GM04504 (cell line): ENCODE measurements at places on chromosomes 2 and 18.

GRCh38 chr2:23639406-23639982 lies 254.5 kb downstream of the KLHL29 start:
- no peak for DNase-seq

DNA sequence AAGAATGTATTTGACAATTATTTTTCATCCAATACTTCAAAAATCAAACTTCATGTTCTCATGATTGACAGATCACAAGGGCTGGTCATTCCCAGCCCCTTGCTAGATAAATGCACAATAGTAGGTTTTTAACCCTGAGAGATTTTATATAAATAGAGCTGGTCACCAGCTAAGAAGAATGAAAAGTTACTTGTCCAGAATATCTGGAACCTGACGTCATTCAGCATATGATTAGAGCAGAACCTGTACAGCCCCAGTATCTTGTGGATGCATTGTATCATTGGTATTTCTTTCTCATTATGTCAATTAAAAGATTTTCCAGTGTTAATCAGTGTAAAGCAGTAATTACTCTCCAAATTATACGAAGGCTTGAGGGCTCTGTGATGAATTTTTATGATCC lies 202.8 kb upstream of the RND3 start:
- no peak for DNase-seq

DNA sequence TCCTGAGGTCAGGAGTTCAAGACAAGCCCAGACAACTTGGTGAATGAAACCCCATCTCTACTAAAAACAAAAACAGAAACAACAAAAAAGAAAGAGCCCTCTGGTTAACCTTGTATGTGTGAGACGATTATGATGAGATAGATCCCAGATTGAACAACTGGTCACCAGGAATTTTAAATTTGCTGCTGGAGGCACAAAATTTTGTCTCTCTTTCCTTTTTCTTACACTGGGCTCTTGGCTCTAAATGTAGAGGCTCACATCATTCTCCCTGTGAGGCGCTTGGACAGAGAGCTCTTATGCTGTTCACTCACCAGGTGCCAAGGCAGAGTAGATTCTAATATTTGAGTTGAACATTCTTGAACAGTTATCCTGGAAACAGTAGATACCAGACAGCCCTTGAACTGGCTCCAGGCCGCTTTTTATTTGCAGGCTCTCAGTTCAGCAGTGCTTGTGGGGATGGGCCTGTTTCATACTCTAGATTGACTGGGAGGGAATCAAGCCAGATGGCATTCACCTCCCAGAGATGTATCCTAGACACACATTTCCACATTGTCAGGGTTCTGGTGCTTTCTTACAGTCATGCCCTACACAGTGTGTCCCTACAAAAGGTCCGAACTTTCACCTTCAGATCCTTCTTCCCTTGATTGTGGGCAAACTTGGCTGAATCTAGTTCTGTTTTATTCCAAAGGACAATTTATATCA lies 1159.6 kb downstream of the RPIA start:
- DNase-seq = no peak

GRCh38 chr2:191066197-191066918 lies 52.4 kb upstream of the STAT1 start:
- DNase-seq = no peak

GRCh38 chr2:197306024-197306695 lies 4.4 kb downstream of the ANKRD44 start:
- no peak for DNase-seq

- DNase-seq = no peak
These were observed 1.3 kb downstream of the VWA3B start for GRCh38 chr2:98088261-98088660.

GRCh38 chr2:890791-891190 lies 59.9 kb upstream of the SNTG2 start:
- DNase-seq = peak; percentile 5

- no peak for DNase-seq
These were observed 858 bp downstream of the POLR1B start for GRCh38 chr2:112542984-112543661.

DNA sequence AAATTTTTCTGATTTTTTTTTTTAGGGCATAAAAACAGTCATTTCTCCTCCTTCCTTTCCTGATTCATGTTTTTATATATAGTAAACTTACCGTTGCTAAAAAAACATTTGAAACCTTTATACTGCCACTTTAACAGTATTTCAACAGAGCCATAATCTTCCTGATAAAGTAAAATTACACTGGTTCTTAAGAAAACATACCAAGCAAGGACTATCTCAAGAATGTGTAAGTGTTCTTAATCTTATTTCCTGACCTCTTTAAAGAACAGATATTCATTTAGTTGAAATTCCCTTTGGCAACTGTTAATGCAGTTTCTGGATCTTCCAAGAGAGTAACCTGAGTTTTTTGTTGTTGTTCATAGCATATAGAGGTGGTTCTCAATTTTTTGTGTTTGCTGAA lies 26.6 kb upstream of the COLEC12 start:
- DNase-seq = no peak

- DNase-seq = peak; percentile 35
These were observed 1.3 kb downstream of the AMMECR1L start for GRCh38 chr2:127884436-127884835.

DNA sequence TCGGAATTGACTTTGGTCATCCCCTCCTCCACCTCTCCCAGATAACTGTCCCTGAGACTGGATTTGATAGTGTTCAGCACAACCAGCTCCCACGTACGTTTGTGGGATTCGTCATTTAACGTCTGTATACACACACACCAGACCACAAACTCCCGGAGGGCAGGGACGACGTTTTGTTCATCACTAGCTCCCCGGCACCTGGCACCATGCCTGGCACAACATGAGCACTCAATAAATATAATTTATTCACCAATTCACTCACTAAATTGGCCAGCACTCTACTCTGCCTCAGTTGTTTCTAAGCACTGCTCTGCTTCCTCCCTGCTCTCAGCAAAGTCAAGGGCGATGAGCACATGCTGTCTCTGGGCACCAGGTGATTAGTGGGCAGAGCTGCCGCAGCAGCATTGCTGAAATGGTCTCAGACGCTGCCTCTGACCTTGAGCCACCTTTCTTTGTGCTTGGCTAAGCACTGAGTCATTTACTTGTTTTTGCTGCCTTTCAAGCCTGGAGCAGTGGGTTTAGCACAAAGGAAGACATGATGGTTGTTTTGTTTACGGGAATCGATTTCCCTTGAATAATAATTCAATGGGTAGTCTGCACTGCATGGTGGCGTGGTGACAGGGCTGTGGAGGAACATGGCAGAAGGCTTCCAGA lies 19.3 kb upstream of the LOXHD1 start:
- no peak for DNase-seq

GRCh38 chr18:6885006-6885481 lies 155.5 kb downstream of the ARHGAP28 start:
- no peak for DNase-seq

DNA sequence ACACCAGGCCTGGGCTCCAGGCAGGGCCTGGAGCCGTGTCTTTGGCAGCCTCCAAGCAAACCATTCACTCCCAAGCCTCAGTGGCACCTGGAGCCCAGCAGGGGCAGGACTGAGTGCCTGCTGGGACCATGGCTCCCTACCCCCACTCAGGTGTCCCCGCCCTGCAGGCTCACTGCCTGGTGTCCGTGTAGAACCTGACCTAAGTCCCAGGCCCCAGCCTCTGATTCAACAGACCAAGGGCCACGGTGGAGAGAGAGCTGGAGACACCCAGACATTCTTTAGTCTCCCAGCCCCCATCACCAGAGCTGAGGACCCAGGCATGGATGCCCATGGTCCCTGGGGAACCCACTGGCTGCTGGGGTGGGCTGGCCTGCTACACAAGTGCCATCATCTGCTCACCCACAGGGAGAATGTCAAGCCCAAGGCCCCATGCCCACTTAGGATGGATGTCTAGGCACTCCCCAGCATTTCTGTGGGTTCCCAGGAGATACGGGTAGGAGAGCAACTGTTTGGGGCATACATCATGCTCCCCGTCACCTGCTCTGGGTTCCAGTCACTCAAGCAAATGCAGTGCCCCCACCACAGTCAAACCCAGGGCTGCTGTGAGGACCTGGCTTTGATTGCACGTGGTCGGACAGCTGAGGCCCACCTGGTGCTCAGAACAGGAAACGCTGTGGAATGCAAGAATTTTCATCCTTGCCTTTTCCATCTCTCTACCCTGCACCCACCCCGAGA lies 42.9 kb upstream of the ATG16L1 start:
- no peak for DNase-seq

DNA sequence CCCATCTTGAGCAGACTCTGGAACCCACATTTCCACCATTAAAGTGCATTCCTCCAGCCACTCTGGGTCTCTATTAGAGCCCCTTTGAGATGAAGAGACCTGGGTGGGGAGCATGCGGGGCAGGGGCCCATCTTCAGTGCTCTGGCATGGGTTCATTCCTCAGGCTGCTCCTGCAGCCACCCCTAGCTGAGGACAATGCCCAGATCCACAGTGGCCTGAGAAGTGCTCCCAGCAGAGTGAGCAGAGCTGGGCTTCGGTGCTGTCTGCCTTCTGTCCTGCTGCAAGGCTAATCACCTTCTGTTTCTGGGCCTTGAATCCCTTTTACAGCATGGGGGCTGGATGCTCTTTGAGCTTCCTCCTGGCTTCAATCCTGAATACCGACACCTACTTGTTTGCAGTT lies 169.8 kb downstream of the TRIM43 start:
- DNase-seq = no peak

DNA sequence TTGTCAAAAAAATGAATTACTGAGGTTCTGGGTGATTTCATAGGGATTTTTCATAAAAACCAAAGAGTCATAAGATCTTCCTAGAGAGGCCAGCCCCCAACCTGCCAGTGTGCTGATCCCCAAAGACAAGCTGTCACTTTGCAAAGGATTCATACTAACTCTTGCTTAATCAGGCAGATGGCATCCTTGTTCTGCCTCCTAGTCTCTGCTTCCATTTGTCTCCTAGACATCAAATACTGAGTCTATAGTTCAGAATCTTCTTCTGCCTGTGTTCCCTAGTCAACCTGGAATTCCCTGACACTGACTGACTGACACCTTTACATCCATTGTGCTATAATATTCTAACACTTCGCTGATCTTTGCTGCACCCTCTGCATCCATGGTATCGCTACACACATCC lies 84.9 kb downstream of the SLC8A1 start:
- no peak for DNase-seq

- no peak for DNase-seq
These were observed 98.3 kb upstream of the UGP2 start for GRCh38 chr2:63743170-63743981.

GRCh38 chr2:129301431-129301913 lies 678.0 kb upstream of the RAB6C start:
- DNase-seq = no peak

DNA sequence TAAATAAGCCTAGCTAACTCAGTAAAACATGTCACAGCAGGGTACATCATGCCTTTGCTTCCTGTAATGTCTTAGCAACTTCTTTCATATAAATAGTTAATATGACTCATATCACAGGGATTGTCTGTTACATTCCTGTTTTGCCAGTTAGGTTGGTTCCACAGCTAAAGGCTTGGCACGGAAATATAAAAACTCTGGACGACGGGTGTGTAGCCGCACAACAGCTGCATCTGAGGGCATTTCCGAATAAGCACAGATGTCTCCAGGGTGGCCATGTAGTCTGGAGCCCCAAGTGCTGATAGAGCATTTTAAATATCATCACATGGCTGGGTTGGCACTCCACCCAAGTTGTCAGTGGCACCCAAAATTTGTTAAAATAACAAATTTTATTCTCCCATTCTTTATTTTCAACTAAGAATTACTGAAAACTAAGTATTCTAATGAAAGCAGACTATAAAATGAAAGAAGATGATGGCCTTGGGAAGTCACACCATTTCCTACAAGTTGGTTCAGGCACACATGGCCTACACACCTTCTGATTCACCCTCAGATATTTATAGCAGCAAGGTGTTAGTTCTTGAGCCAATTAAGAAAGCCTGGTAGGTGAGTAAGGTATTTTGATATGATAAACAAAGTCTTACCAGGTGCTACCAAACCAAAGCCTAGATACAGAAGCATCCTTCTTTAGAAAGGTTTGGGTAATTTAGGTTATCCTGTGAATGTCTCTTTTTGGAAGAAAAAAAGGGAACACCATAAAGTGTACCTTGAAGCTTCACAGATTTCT lies 61.8 kb upstream of the STK17B start:
- DNase-seq = no peak

DNA sequence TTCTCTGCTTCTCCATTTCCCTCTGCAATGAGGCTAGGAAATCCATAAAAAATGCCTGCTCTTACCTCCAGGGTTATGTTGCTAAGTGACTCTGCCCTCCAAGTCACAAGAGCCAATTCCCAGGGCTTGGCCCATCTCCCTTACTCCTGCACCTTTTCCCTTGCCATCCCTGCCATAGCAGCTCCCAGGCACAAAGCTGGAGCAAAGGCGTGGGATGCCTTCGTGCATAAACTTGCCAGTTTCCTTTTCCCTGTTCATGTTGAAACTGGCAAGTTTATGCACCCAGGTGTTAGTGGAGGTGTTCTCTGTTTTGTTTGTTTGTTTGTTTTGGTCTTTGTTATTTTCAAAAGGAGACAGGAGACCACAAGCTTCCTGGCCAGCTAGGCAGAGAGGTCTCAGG lies 195.1 kb downstream of the ACKR3 start:
- DNase-seq = no peak

DNA sequence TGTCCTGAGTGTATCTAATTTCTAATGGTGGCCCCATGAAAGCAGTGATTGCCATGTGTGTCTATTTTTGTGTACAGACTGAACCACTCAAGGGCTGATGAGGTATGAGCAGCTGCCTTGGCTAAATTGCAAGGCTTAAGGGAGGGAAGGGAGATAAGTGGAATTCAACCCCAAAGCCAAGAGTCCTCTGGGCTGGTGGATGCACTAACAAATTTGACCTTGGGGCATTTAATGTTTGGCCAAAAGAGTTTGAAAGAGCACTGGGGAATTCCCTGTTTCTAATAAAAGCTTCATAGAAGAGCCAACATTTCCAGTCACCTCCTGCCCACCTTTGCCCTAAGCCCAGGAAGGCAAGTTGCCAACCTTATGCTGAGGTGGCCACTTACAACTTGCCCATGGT lies 172.1 kb downstream of the SETBP1 start:
- no peak for DNase-seq

GRCh38 chr18:6013171-6013810 lies 118.0 kb upstream of the TMEM200C start:
- DNase-seq = no peak

DNA sequence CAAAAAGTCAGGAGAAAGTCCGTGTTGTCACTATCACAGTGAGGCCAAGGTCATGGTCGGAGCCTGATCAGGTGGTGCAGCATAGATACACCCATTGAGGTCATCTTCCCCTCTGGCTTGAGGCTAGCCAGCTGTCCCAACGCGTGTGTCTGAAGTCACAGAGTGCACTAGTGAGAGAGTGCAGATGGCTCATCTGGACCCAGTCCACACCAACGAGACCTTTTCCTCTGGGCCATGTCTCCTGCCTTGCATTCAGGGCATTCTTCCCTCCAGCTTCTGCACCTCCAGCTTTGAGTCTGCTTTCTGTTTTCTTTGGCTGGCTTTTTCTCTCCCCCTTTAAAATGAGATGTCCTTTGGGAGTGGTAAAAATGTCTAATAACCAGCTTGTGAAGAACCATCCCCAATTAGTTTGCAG lies 146.9 kb downstream of the TDRD15 start:
- no peak for DNase-seq

DNA sequence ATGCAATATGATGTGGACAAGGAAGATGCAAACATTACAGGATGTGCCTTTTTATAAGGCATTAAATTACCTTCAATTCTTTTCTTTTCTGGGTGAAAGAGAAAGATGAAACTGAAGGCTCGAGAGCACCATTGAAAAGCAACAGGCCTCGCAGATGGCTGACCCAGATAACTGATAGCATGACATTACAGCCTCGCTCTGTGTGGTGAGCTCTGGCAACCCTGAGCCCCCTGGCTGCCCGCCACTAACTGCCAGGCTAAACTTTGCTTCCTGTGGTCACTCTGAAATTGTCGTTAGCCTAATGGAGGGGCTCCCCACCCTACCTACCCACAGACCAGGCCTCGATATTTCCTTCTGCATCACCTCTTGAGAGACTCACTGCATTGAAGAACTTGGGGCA lies 516.8 kb upstream of the FANCL start:
- DNase-seq = no peak
